Muscle of arm (tissue), 14 donors: ENCODE measurements at places on chromosomes 7 and 10.

GRCh38 chr10:26481914-26482550, 43.9 kb downstream of the APBB1IP start:
- no peak for DNase-seq

DNA sequence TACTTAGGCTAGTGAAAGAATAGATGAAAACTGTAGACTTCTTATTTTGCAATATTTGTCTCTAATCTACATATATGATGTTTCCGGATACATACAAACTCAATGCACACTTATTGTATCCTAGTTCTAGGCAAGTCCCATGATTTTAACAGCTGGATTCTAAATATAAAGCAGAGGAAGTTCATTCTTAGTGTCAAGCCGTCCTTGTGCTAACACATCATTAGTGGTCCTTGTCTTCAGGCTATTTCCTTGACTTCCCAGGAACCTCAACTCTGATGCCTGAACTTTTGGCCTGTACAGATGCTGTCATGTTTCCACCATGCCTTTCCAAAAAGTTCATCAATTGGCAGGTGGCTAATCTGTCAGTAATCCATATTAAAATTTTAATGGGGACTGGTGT, 301.9 kb upstream of the DGKB start:
- no peak for DNase-seq

- peak; percentile 59 for DNase-seq
Measured at GRCh38 chr10:6667679-6668270, 87.7 kb upstream of the PRKCQ start.

DNA sequence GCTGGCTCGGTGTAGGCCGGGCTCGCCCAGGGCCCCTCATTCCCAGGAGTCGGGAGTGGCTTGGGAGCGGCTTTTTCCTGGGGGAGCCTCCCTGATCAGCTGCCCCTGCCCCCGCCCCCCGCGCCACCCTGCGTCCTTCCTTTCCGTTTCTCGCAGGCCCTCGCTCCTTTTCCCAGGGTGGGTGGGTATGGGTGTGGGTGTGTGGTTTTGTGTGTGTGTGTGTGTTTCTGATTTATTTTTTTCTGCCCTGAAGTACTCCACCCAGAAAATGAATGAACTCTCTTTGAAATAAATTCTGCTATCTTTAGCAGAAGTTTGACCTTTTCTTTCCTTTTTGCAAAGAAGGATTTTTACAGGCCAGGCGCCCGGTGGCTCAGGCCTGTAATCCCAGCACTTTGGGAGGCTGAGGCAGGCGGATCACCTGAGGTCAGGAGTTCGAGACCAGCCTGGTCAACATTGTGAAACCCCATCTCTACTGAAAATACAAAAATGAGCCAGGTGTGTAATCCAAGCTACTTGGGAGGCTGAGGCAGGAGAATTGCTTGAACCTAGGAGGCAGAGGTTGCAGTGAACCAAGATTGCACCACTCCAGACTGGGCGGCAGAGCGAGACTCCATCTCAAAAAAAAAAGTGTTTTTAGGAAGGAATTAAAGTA, 30.0 kb upstream of the AP5Z1 start:
- no peak for DNase-seq

DNA sequence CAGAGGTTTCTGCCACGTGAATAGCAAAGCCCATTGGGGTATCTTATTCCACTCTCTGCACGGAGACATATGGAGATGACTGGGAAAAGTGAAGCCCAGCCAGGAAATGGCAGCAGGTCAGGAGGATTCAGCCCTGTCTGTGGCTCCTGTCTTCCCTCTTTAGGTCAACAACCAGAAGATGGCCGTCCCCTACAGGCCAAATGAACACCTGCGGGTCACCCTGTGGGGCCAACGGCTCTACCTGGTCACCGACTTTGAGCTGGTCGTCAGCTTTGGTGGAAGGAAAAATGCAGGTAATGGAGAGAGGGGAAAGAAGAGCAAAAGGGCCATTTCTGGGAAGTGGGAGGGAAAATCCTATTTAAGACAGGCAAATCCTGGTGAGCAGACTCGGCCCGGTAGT, 38.3 kb downstream of the EPHB4 start:
- no peak for DNase-seq

GRCh38 chr7:106640368-106641141, 20.4 kb downstream of the CCDC71L start:
- no peak for DNase-seq

- DNase-seq = no peak
Measured at GRCh38 chr7:148327379-148327778, 263.2 kb upstream of the C7orf33 start.

GRCh38 chr7:54841772-54842697, 83.0 kb upstream of the SEC61G start:
- peak; percentile 64 for DNase-seq

- no peak for DNase-seq
Measured at GRCh38 chr7:142770661-142771352, at the start of gene PRSS2. Gene PRSS2, plus strand, starts transcription at chr7:142770970. Its CDS starts 13 bp downstream, at chr7:142770983.

DNA sequence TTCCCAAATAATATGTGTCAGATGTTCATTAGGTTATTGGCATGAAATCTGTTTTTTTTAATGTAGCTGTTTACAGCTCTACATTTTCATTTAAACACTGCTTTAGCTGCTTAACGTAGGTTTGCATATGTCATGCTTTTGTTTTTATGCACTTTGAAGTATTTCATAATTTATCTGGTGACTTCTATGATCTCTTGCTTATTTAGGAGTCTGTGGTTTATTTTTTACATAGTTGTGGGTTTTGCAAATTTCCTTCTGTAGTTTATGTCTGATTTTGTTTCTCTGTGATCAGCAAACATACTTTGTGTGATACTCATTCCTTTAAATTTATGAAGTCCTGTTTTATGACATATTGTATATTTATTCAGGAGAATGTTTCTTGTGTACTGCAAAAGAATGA, 606.5 kb upstream of the PFKP start:
- no peak for DNase-seq

GRCh38 chr7:140033036-140033435, 29.7 kb downstream of the PARP12 start:
- DNase-seq = no peak

- DNase-seq = no peak
Measured at GRCh38 chr7:77316219-77316978, 99.8 kb downstream of the GSAP start.
